Lower lobe of right lung (tissue), 2 donors: ENCODE measurements at places on chromosomes 2 and 18. TPM values are rescaled to one million over a fixed set of nuclear protein-coding genes. Genes with fewer than 3 reads are reported as not detected.

- H3K27me3 ChIP-seq: no peaks in the 10 kb centered on the region
- DNase-seq: no peak
- H3K4me3 ChIP-seq: no peak overlapping the region
- peaks cover 36% of the 10 kb centered on the region for H3K4me1 ChIP-seq
These were observed 35.4 kb downstream of the DGKD start for GRCh38 chr2:233389601-233390125.

Gene ERBB4
- 25.3 TPM for total RNA-seq

Gene STARD6
- total RNA-seq: not detected

Gene LAMA1
- total RNA-seq: 0.65 TPM

Gene TOGARAM2
- total RNA-seq: 15.4 TPM
